NCI-H446 treated with DMSO at 0.1 percent for 48 hours (cell line): ENCODE measurements at places on chromosomes 3 and 15.

DNA sequence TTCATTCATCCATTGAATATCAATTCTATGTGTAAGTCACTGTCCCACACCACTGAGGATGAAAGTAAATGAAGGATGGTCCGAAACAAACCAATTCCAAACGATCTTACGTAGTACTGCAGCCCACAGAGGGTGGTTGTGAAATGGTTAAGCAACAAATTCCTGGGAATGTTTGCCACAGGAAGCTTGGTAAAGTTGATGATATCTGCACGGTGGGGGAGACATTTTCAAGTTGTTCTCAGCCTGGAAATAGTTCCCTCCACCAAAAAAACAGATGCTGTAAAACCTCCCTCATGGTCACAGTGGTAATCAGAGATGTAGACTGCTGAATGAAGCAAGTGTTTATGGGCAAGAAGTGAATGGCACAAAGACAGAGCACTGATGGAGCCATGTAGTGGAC is 35.9 kb upstream of the BNC1 start:
- DNase-seq = no peak

DNA sequence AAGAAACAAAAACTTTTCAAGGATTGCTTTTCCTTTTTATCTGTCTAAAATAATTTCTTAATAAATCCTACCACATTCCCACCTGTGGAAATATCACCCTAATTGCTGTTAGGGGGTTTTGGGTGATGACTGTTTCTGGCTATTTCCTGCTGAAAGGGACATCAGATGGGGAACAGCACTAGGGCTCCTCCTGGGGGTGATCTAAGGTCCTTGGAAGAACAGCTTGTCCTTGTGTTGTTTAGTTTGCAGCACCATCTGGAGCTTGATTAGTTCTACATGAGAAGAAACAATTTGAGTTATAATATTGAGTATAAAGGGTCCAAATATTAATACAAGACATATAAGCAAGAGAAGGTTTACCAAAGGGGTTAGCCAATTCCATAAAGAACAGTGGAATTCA is 18.7 kb downstream of the OR5H15 start:
- DNase-seq = no peak

DNA sequence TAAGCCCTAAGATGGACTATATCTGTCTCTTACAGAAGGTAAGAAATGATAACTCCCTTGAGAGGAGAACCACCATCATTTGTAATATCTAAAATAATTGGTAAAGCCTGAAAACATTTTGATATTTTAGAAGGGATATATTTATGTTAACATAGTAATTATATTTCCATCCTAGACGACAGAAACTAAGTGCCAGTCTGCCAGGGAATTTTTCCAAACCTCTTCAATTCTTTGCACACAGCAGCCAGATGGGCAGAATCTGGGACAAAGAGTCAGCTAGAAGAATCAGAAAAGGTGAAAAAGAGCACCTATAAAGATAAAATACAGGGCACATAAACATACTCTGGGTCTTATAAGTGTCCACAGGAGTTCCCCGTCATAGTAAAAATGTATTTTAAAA is 70.0 kb upstream of the CBLB start:
- peak; percentile 42 for DNase-seq

- no peak for DNase-seq
Measured at GRCh38 chr15:36221992-36222391, 357.4 kb upstream of the CDIN1 start.

GRCh38 chr3:193701953-193702635 is 109.1 kb downstream of the OPA1 start:
- DNase-seq = no peak

GRCh38 chr15:29220852-29221251 is 48.8 kb downstream of the NSMCE3 start:
- no peak for DNase-seq

DNA sequence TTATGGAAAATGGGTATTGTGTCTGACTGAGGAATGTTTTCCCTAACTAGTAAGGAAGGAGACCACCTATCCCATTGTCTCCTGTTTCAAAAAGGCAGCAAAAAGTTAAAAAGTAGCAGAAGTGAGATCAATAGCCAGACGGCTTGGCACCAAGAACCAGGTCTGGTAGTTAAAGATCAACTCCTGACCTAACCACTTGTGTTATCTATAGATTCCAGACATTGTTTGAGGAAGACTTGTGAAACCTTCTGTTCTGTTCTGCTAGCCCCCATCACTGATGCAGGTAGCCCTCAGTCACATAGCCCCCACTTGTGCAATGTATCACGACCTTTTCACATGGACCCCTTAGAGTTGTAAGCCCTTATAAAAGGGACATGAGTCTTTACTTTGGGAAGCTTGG is 46.3 kb upstream of the C2CD4B start:
- no peak for DNase-seq

- no peak for DNase-seq
Measured at GRCh38 chr3:52396011-52396906, 48.6 kb downstream of the SEMA3G start.

DNA sequence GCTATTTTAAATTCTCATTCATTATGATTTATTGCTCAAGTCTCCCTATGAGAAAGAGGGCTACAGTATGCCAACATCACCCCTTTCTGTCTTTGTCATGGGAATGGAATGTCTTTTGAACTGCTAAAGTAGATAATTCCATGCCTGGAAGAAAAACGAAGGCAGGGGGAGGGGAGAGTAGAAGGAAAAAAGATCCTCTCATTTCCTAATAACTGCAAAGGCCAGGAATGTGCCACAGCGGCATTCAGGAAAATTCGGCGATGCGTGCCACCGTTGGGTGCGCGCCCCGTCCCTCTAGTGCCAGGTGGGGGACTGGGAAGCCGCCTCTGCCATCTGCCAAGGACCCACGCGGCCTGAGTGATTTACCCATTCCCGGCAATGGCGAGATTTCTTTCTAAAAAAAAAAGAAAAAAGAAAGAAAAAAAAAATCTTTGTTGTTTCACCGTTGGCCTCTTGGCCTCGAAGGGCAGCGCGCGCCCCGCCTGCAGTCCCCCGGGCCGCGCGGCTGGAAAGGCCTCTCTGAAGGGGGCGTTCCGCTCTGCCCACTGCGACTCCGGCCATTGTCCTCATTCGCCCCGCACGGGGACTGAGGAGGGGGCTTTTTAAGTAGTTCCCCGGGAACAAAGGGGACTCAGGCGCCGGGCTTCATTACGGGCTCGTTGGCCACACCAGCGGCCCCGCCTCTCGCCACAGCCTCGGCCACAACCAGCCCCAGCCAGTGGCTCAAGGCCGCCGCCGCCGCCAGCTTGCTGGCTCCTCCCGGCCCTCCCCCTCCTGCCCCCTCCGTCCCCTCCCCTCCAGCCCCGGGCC is 54.5 kb downstream of the CPN2 start:
- DNase-seq = no peak

DNA sequence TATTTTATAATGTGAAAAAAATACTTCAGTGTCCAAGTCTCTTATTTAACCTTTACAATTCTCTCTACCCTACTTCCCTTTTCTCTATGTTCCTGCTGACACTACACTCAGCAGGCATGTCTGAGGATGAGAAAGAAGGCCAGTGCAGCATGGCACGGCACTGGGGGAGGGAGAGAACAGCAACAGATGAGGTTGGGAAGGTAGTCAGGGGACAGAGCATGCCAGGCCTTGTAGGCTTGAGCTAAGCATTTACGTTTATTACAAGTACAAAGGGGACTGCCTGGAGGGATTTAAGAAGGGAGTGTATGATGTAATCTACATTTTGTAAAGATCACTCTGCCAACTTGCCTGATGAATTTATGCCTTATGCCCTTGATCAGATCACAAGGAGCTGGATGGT is 117.3 kb upstream of the WNT5A start:
- DNase-seq = no peak

- no peak for DNase-seq
Measured at GRCh38 chr15:38225381-38225780, 27.3 kb upstream of the SPRED1 start.

GRCh38 chr3:39189959-39190269 is 2.5 kb downstream of the XIRP1 start:
- DNase-seq = no peak

- DNase-seq = no peak
Measured at GRCh38 chr3:191119415-191120295, 79.4 kb upstream of the OSTN start.

GRCh38 chr3:56655709-56656108 is 27.4 kb downstream of the TASOR start:
- DNase-seq = no peak

- no peak for DNase-seq
Measured at GRCh38 chr3:175911937-175912336, 1052.8 kb downstream of the NAALADL2 start.

DNA sequence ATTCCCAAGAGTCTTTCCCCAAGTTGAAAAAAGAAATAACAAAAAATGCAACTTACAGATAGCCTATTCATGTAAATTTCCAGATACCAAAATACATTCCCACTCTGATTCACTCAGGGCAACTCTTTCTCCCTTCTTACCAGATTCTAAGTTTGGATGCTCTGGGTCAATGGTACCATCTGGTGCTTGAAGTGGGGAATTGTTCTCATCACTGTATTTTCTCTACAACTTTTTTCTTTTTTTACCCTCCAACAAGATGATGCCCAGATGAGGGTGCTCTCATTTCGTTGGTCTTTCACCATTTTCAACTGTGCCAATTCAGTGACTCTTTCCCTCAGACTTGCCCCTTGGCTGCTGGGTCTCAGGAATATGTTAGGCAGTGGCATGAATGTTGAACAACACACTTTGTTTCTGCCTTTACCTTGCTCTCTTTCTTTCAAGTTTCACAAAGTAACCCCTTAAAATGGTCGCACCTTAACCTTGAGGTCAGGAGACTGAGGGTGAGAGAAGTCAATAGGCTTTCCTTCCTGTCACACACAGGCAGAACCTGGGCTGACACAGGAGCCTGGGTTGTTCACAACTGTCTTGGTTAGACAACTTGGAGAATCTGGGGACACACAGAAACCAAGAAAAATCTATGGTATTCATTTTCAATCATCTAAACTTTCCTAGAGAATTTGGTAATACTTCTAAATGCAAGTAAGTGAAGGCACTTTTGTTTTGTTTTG is 330.7 kb upstream of the SLCO3A1 start:
- DNase-seq = peak; percentile 20

DNA sequence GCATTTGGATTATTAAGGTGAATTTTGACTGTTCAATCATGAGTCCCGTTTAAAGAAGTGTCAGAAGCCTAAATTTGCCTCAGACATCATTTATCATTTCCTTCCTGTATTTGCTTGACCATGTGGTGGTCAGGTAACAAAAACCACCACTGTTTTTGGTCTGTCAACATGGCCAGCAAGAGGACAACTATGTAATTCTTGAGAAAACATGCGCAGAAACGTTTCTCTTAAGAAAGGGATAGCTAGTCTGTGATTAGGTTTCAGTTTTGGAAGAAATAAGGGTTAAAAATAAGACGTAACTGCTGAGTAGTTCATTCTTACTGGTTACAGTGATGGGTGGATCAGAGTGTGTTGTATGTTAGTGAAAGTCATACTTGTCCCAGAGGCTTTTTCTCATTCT is 204.5 kb downstream of the AKAP13 start:
- DNase-seq = no peak

- DNase-seq = no peak
Measured at GRCh38 chr3:134364936-134365765, 9.1 kb downstream of the AMOTL2 start.

GRCh38 chr15:51240066-51240465 is 98.3 kb downstream of the CYP19A1 start:
- no peak for DNase-seq

DNA sequence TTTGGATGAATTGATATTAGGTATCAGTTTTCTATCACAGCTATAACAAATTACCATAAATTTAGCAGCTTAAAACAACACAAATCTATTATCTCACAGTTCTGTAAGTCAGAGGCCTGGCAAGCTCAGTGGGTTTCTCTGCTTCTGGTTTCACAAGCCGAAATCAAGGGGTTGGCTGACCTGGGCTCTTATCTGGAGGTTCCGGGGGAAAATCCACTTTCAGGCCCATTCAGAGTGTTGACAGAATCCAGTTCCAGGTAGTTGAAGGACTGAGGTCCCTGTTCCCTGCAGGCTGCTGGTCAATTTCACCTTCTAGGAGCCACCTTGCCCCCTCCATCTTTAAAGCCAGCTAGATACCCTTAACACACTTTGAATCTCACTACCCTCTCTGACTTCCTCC is 11.1 kb upstream of the HHATL start:
- DNase-seq = no peak

- peak; percentile 26 for DNase-seq
Measured at GRCh38 chr15:82197733-82198594, 64.6 kb downstream of the EFL1 start.

DNA sequence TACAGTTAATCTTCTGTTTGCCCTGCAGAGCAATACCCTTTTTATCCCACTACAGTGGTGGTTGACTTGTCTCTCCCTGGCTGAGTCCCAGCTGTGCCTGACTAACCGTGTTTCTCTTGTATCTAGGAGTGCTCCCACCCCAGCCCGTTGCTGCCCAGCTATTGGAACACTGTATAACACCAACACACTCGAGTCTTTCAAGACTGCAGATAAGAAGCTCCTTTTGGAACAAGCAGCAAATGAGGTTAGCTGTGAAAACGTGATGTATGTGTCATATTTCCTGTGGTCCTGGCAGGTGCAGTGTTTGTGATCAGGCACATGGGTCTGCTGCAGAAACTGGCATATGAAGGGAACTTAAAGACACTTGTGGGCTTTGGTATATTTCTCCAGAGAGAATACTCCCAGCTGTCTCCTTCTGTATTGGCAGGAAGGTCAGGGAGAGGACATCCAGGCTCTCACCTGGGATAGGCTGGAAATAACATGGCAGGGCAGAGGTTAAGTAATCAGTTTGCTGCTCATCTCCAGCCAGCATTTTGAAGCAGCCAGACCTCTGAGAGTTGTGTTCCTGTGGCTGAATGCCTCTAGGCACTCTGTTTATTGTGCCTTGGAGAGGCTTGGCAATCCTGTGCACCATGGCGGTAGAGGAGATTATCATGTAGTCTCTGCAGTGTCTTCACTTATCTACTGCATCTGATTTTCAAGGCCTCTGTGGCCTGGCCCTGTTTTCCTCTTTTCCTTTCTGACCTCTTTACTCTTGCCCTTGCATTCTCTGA is 34.8 kb downstream of the ATG7 start:
- DNase-seq = no peak

- no peak for DNase-seq
Measured at GRCh38 chr3:135528413-135529015, 437.0 kb upstream of the PPP2R3A start.

DNA sequence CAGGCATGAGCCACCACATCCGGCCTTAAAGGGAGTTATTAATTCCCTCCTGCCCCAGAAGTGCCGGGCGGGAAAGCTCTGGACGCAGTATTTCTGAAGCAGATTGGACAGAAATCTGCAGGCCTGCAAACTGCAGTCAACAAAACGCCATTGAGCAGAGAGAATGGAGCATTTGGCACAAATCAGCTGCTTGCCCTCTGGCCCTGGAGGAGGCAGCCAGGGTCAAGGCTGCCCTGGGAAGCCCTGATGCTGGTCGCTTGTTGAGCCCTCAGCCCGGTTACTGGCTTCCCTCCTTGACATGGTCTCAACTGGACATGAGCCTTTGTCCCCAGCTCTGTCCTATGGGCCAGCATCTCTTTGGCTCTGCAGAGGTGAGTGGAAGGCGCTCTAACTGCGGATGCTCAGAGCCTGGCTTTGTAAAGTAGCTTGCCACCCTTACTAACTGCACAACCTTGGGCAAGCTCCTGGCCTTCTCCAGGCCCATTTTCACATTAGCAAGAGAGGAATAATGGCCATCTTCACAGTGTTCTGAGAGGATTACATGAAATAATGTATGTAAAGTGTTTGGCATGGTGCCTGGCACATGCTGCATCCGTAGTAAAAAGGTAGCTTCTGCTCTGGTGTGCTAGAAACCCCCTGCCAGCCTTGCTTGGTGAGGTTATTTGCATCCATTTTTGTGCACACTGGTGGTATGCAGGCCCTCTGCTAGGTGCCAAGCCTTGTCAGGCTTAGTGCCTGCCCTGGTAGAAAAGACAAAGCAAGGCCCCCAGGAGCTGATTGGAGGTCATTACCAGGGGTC is 4.1 kb downstream of the SEMA4B start:
- DNase-seq = no peak

- DNase-seq = no peak
Measured at GRCh38 chr3:99388780-99389179, 249.6 kb upstream of the COL8A1 start.
